ENCODE measurements at places on chromosomes 12 and 14.

- DNase-seq = no peak
These were observed 79.7 kb downstream of the SAMD4A start for GRCh38 chr14:54646626-54647025.

DNA sequence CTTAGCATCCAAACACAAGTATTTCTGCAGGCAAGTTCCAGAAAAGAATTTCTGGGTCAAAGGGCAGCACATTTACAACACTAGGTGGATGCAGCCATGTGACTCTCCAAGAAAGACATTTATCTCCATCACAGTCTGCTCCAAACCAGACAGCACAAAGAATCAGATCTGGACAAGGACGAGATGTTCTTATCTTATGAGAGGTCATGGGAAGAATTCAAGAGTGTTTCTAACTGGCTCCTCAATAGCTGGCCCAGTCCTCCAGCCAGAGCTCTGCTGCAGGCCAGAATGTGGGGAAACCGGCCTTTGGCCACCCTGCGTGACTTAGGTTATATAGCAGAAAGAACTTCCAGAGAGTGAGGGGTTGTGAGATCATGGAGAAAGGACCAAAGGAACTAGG is 17.4 kb downstream of the TMEM119 start:
- no peak for DNase-seq

DNA sequence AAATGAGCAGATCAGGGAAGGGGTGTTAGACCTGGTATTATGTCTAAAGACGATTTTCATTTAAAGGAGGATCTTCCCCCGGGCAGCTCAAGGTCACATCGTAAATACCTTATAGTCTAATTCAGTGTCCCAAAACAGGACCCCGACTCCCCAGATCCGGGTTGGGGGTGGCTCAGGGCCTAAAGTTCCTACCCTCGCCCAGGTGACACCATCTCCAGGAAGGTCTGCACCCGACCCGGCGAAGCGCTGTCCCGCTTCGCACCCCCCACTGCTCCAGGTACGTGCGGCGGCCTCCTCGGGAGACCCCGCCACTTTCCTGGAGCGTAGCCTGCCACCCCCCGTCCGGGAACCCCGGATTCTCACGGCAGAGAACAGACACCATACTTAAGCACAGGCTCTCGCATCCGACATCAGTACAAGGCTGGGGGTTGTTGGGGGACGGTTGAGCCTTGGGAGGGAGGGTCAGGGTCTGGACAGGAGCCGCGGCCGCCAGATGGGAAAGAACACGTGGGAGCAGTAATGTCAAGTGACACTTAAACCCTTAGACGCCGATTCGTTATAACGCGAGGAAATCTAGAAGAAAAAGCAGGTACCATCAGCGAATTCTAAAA is 556 bp downstream of the TIMM9 start:
- DNase-seq = peak; percentile 57

DNA sequence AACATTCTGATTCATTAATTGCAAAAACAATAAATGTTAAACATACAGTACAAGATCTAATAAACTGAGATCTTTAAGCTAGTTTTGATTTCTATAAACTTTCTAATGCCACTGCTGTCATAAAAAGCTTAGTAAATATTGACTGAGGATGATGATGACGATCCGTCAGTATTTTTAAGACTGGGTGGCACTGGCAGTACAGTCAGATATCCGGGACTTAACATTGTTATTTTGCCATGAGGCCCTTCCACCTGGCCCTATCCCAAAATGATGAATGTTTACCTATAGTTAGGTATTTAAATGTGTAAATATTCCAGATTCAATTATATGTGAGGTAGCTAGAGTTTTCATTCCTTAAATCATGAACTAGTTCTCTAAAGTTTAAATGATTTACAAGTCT is 158.5 kb downstream of the FOXA1 start:
- no peak for DNase-seq

- DNase-seq = no peak
These were observed 30.4 kb upstream of the FKBP4 start for GRCh38 chr12:2764398-2764797.

GRCh38 chr12:4014858-4015224 is 141.6 kb upstream of the PARP11 start:
- DNase-seq = no peak

DNA sequence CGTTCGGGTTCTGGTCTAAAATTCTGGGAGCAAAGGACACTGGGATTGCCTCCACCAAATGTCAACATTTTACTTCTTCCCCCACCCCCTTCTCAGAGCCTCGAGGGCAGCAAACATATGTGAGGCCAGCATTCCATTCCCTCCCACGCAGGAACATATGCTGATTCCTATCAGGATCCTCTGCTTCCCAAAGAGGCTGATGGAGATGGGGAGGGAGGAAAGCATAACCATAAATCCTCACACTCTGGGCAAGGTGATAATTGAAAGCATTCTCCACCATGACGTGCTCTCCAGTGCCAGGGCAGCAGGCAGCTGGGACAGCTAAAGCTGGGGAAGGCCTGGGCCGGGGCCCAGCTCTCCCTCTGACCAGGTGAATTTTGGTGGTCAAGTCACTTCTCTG is 395.0 kb downstream of the ZFP36L1 start:
- no peak for DNase-seq

DNA sequence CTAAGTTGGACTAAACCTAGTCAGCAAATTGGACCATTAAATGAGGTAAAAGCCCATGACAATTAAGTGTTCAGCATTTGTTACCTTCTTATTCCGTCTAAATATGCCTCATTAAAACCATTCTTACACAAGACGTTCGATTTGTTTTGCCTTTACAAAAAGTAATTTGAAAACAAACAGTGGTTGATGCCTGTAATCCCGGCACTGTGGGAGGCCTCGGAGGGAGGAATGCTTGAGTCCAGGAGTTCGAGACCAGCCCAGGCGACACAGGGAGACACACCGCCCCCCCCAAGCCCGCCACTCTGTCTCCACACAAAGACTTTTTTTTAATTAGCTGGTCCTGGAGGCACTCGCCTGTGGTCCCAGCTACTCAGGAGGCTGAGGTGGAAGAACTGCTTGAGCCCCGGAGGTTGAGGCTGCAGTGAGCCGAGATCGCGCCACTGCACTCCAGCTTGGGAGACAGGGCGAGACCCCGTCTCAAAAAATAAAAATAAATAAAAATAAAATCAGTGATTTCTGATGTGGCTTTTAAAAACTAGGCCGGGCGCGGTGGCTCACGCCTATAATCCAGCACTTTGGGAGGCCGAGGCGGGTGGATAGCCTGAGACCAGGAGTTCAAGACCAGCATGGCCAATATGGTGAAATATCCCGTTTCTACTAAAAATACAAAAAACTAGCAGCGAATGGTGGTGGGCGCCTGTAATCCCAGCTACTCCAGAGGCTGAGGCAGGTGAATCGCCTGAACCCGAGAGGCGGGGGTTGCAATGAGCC is 856 bp upstream of the EIF4B start:
- DNase-seq = peak; percentile 16

DNA sequence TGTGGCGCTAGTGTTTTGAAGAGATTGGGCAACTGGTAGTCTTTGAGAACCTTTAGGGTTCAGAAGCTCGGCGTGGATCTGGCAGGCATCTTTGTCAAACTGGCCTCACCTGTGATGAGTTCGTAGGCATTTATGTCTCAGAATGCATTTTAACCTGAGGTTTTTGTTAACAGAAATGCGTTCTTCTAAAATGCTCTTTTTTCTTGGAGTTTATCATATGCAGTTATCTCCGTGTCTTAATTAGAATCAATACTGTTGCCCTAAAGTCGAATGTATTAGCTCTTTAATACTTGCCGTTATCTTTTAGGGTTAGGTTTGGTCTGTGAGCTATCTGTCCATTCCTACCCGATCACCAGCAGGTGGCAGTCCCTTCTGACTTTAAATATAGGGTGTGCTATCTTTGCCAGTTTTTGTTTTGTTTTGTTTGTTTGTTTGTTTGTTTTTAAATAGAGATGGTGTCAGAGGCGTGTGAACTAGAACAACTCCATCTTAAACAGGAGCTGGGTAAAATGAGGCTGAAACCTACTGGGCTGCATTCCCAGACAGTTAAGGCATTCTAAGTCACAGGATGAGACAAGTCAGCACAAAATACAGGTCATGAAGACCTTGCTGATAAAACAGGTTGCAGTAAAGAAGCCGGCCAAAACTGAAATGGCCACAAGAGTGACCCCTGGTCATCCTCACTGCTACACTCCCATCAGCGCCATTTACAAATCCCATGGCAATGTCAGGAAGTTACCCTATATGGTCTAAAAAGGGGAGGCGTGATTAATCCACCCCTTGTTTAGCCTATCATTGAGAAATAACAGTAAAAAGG is 1.4 kb downstream of the ATF1 start:
- DNase-seq = no peak

All from left ventricle myocardium inferior (tissue), 1 donor.